ENCODE measurements at places on chromosomes 16 and 17. TPM values are rescaled to one million over a fixed set of nuclear protein-coding genes. Genes with fewer than 3 reads are reported as not detected.

The MMP15 gene
- total RNA-seq, result 69.9 TPM

The GRAPL gene
- total RNA-seq, result not detected

- no peak for DNase-seq
- H3K36me3 ChIP-seq, result no peaks in the 10 kb centered on the region
- H3K27me3 ChIP-seq, result peaks cover 7% of the 10 kb centered on the region
- peaks cover 2% of the 10 kb centered on the region for H3K4me1 ChIP-seq
- H3K4me3 ChIP-seq, result no peak overlapping the region
Measured at GRCh38 chr17:50155115-50155819, 4.8 kb upstream of the PPP1R9B start.

DNA sequence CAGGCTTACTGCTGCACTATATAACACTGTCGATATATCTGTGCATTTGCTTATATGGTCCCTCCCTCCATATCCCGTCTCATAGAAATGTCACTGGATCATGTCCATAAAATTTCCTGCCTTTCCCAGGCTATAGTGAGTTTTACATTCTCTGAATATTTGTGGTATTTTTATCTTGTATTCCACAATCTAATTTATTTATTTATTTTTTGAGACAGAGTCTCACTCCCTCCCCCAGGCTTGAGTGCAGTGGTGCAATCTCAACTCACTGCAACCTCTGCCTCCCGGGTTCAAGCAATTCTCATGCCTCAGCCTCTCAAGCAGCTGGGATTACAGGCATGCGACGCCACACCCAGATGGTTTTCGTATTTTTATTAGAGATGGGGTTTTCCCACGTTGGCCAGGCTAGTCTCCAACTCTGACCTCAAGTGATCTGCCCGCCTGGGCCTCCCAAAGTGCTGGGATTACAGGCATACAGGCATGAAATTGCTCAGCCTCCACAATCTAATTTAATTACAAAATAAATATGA is 12.9 kb downstream of the TRIM37 start:
- no peak overlapping the region for H3K27ac ChIP-seq
- no peak overlapping the region for H3K4me3 ChIP-seq

DNA sequence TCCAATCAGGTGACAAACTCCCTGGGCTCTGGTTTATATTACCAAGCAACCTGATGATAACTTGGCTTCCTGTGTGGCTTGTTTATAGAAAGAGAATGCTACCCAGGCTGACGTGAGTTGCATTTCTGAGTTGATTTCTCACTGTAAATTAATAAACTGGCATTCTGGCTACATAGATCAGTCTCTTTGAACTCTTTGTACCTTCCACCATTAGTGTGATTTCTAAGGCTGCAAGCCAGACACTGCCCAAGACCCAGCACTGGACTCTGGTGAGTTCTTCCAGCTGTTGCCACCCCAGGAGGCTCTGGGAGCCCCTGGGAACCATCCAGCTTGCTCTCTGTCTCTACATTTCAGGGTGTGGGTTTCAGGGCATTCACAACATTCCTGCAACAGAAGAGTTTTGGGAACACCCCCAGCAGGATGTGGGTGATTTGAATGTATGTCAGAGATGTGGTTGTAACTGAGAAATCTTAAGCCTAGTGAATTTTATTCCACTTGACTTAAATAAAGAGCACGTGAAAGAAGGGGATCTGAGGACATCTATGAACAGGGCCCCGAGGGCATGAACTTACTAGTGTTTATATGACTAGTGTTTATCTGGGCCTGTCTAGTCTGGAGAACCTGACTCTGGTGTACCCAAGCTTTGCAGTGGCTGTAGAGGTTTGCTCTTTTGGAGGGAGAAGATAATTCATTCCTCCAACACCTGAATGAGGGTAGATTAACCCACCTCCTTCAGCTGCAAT is 30.3 kb upstream of the LRRC37A start:
- peaks cover 4% of the 10 kb centered on the region for H3K36me3 ChIP-seq
- no peak overlapping the region for H3K4me3 ChIP-seq
- H3K4me1 ChIP-seq, result peaks cover 8% of the 10 kb centered on the region
- no peak for DNase-seq

GRCh38 chr16:70267516-70267915 is 15.8 kb upstream of the EXOSC6 start:
- H3K27ac ChIP-seq, result no peak overlapping the region
- H3K4me3 ChIP-seq, result no peak overlapping the region
- no peaks in the 10 kb centered on the region for H3K27me3 ChIP-seq

GRCh38 chr17:41870097-41870496 is 4.9 kb upstream of the KLHL11 start:
- peaks cover 14% of the 10 kb centered on the region for H3K27me3 ChIP-seq
- no peak for DNase-seq
- no peak overlapping the region for H3K4me3 ChIP-seq
- H3K27ac ChIP-seq, result no peak overlapping the region
- no peaks in the 10 kb centered on the region for H3K4me1 ChIP-seq
- H3K36me3 ChIP-seq, result no peaks in the 10 kb centered on the region

GRCh38 chr17:82269882-82270500 is 3.5 kb downstream of the CSNK1D start:
- DNase-seq, result no peak
- peaks cover 5% of the 10 kb centered on the region for H3K27me3 ChIP-seq
- peak overlapping the region; percentile 63 for H3K4me3 ChIP-seq
- H3K36me3 ChIP-seq, result peaks cover 5% of the 10 kb centered on the region

- no peaks in the 10 kb centered on the region for H3K27me3 ChIP-seq
- DNase-seq, result no peak
- no peak overlapping the region for H3K27ac ChIP-seq
- no peaks in the 10 kb centered on the region for H3K4me1 ChIP-seq
Measured at GRCh38 chr16:25951999-25952398, 260.2 kb downstream of the HS3ST4 start.

DNA sequence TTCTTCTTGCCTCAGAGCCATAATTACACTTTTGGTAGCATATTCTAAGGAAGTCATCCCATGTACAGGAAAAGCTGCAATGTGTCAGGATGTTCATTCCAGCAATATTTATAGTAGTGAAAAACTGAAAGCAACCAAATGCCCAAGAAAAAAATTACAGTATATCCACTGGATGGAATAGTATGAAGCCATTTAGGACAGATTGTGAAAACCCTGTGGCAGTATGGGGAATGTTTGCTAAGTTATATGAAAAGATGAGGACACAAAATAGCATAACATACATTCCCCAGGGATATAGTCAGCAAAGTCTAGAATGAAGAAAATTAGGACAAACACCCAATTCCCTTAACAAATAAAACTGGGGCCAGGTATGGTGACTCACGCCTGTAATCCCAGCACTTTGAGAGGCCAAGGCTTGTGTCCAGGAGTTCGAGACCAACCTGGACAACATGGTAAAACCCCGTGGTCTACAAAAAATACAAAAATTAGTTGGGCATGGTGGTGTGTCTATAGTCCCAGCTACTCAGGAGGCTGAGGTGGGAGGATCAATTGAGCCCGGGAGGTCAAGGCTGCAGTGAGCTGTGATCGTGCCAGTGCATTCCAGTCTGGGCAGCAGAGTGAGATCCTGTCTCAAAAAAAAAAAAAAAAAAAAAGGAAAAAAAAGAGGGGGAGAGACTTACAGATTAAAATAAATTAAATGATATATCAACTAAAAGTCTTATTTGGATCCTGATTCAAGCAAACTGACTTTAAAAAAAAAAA is 2.3 kb downstream of the LRRC3C start:
- no peaks in the 10 kb centered on the region for H3K36me3 ChIP-seq
- H3K4me1 ChIP-seq, result peaks cover 27% of the 10 kb centered on the region
- H3K4me3 ChIP-seq, result no peak overlapping the region
- no peak for DNase-seq
- peaks cover 6% of the 10 kb centered on the region for H3K27me3 ChIP-seq
- no peak overlapping the region for H3K27ac ChIP-seq

- H3K4me3 ChIP-seq, result no peak overlapping the region
- no peaks in the 10 kb centered on the region for H3K27me3 ChIP-seq
- no peak overlapping the region for H3K27ac ChIP-seq
- H3K36me3 ChIP-seq, result no peaks in the 10 kb centered on the region
Measured at GRCh38 chr16:76574651-76575050, 297.4 kb downstream of the CNTNAP4 start.

- peaks cover 55% of the 10 kb centered on the region for H3K4me1 ChIP-seq
- peak overlapping the region; percentile 56 for H3K27ac ChIP-seq
- H3K27me3 ChIP-seq, result peaks cover 4% of the 10 kb centered on the region
- H3K36me3 ChIP-seq, result no peaks in the 10 kb centered on the region
- DNase-seq, result no peak
Measured at GRCh38 chr16:85061566-85061965, 34.0 kb downstream of the KIAA0513 start.

DNA sequence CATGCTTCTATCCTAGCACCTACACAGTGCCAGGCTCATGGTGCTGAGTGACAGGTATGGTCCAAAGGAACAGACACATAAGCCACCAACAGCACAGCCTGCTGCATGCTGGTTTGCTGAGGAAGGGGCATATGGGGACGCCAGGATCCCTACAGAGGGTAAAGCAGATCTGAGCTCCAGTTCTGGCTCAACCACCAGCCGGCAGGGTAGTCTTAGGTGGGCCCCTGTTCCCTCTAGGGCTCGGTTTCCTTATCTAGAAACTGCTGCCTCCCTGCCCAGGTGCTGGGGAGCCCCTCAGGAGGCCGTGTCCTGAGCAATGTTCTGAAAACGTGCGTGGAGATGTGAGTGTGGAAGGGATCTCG is 24.2 kb upstream of the MRPS23 start:
- no peaks in the 10 kb centered on the region for H3K36me3 ChIP-seq
- H3K27ac ChIP-seq, result peak overlapping the region; percentile 96
- H3K4me3 ChIP-seq, result peak overlapping the region; percentile 75

DNA sequence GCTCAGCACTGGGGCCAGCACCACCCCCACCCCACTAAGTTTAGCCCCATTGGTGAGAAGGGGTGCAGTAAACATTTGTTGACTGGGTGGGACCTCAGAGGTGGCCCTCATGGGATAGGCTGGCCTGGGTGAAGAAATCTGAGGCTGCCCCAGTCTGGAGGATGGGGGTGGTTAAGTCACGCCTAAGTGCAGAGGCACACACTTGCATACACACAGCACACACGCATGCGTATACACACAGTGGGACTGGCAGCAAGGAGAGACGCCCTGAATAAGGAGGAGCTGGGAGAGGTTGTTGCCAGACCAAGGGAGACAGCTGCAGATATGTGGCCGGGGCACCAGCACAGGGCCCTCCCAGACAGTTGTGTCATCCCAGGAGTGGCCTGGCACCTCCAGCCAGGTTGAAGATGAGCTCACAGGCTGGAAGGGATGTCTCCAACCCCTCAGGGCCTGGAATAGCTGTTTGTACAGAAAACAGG is 3.0 kb upstream of the BCAR1 start:
- H3K27ac ChIP-seq, result peak overlapping the region; percentile 81
- H3K4me3 ChIP-seq, result peak overlapping the region; percentile 34
- DNase-seq, result no peak
- peaks cover 43% of the 10 kb centered on the region for H3K4me1 ChIP-seq
- H3K27me3 ChIP-seq, result peaks cover 16% of the 10 kb centered on the region

- H3K27ac ChIP-seq, result no peak overlapping the region
- DNase-seq, result peak; percentile 81
- H3K4me1 ChIP-seq, result peaks cover 6% of the 10 kb centered on the region
- H3K36me3 ChIP-seq, result no peaks in the 10 kb centered on the region
- H3K27me3 ChIP-seq, result peaks cover 6% of the 10 kb centered on the region
Measured at GRCh38 chr17:33674685-33675084, 381.6 kb upstream of the ASIC2 start.

- peaks cover 9% of the 10 kb centered on the region for H3K36me3 ChIP-seq
- H3K27me3 ChIP-seq, result peaks cover 4% of the 10 kb centered on the region
- peak overlapping the region; percentile 38 for H3K27ac ChIP-seq
- no peak for DNase-seq
Measured at GRCh38 chr16:492211-492875, 35.2 kb upstream of the CAPN15 start.

GRCh38 chr17:37802712-37803416 is 58.0 kb upstream of the HNF1B start:
- H3K4me1 ChIP-seq, result no peaks in the 10 kb centered on the region
- no peak overlapping the region for H3K4me3 ChIP-seq
- no peak overlapping the region for H3K27ac ChIP-seq
- peaks cover 2% of the 10 kb centered on the region for H3K36me3 ChIP-seq
- H3K27me3 ChIP-seq, result peaks cover 2% of the 10 kb centered on the region
- no peak for DNase-seq

DNA sequence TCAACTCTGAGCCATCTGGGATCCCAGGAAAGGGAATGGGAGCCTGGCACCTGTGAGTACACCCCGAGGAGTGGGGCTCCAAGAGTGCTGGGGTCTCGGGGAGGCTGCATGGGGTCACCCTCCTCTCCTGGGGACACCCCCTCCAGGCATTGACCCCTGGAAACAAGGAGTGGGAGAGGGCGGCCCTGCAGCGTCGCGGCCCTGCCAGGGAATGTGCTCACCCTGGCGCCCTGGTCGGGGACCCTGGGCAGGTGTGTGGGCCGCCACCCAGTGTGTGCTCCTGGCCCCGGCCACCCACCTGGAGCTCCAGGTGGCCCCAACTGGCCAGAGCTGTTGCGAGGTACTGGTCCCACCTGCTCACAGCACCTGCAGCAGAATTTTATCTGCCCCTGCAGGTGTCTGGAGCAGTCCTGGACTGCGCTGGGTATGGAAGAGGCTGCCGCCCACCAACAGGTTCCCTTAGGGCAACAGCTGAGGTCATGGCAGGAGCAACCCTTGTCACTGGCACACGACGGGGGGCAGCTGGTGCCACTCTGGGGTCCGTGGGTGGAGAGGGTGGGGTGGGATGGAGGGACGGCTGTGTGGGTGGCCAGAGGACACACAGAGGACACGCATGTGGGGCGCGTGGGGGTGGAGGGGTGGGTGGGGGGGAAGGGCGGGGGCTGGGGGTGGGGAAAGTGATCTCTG is 5.4 kb upstream of the PABPN1L start:
- H3K27ac ChIP-seq, result peak overlapping the region; percentile 79
- peaks cover 31% of the 10 kb centered on the region for H3K4me1 ChIP-seq
- H3K36me3 ChIP-seq, result no peaks in the 10 kb centered on the region

DNA sequence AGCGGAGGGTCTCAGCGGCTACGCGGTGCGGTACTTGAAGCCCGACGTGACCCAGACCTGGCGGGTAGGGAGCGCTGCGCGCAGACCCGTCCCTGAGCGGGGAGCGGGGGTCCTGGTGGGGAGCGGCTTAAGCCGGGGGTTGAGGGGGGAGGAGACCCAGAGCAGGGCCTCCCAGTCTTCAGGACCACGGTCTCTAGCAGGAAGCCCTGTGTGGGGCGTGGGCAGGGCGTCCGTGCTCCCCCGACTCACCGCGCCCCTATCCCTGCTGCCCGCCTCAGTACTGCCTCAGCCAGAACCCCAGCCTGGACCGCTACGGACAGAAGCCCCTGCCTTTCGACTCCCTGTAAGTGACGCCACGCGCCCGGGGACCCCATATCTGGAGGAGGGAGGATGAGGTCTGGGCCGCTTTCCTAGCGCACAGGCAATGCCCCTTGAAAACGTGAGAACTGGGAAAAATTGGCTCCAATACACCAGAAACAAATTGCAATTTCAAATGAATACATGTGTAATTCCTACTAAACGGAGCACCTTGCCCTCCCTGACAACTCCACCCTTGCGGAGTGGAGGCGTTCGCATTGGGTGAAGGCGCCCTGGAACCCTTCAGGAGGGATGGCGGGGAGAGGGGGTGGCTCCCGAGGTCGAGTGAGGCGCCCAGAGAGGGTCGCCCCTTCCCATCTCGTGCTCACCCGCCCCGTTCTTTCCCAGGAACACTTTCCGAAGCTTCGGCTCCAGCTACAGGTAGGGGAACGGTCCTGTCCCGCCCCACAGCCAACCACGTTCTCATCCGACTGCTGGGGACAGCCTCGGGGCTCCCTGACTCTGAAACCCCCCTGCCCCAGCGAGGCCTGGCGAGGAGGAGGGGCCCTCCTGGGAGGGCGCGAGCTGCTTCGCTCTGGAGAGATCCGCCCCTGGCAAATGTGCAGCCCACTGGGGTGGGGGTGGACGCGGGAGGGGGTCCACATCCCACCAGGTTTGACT is 14.6 kb upstream of the CNGB1 start:
- H3K4me1 ChIP-seq, result no peaks in the 10 kb centered on the region
- H3K27me3 ChIP-seq, result peaks cover 5% of the 10 kb centered on the region
- peaks cover 4% of the 10 kb centered on the region for H3K36me3 ChIP-seq
- H3K27ac ChIP-seq, result no peak overlapping the region
- no peak for DNase-seq
- H3K4me3 ChIP-seq, result peak overlapping the region; percentile 92

Measured in glutamatergic neuron (in vitro differentiated cells).